GM23248 (cell line): ENCODE measurements at places on chromosomes 16 and 17.

GRCh38 chr16:26128296-26128695, 436.5 kb downstream of the HS3ST4 start:
- H3K27ac ChIP-seq: no peak overlapping the region
- H3K4me3 ChIP-seq: no peak overlapping the region
- no peaks in the 10 kb centered on the region for H3K4me1 ChIP-seq
- DNase-seq: no peak
- H3K27me3 ChIP-seq: no peaks in the 10 kb centered on the region
- no peaks in the 10 kb centered on the region for H3K36me3 ChIP-seq

DNA sequence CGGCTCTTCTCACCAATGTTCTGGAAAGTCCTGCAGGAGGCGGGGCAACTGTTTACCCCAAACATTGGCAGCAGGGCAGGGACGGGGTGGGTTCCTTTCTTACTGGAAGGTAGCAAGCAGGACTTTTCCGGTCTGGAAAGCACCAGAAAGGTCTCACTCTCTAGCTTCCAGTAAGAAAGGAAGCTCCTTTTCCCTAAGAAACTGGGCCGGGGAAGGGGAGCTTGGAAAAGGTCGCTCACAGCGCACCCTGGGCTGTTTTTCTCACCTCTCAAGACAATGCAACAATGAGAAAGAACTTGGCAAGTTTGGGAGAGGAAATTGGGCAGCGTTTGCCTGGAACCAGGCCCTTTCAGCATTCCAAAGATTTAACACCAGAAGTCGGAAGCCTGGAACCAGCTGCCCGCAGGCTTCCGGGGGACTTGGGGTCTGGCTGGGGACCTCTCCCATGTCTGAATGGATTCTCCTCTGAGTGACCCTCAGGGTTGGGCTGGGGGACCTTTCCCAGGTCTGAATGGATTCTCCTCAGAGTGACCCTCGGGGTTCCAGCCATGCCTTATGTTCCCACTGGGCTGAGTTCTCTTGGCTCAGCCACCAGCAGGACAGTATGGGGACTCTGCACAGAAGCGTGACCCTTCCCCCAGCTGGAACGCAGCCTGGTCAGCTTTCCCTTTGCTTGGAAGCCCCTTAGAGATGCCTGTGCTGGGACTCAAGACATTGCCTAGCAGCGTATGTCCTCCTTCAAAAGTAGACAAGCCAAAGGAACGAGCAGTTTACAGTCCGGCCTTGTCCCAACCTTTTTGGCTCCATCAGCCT, 166.5 kb upstream of the PLCG2 start:
- no peak overlapping the region for H3K4me3 ChIP-seq
- H3K27me3 ChIP-seq: no peaks in the 10 kb centered on the region

DNA sequence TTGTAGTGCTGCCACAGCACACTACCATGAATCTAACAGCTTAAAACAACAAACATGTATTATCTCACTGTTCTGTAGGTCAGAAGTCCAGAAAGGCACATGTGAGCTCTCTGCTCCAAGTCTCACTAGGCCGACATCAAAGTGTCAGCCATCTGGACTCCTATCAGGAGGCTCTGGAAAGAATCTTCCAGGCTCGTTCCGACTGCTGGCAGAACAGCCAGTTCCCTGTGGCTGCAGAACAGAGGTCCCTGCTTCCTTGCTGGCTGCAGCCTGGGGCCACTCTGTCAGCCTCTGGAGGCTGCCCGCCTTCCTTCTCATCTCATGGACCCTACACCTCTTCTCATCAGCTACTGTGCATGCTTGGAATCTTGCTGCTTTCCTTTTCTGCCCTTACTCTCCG, 168.9 kb downstream of the CBLN1 start:
- DNase-seq: no peak
- H3K27me3 ChIP-seq: no peaks in the 10 kb centered on the region
- H3K36me3 ChIP-seq: no peaks in the 10 kb centered on the region
- no peak overlapping the region for H3K27ac ChIP-seq
- no peak overlapping the region for H3K4me3 ChIP-seq

DNA sequence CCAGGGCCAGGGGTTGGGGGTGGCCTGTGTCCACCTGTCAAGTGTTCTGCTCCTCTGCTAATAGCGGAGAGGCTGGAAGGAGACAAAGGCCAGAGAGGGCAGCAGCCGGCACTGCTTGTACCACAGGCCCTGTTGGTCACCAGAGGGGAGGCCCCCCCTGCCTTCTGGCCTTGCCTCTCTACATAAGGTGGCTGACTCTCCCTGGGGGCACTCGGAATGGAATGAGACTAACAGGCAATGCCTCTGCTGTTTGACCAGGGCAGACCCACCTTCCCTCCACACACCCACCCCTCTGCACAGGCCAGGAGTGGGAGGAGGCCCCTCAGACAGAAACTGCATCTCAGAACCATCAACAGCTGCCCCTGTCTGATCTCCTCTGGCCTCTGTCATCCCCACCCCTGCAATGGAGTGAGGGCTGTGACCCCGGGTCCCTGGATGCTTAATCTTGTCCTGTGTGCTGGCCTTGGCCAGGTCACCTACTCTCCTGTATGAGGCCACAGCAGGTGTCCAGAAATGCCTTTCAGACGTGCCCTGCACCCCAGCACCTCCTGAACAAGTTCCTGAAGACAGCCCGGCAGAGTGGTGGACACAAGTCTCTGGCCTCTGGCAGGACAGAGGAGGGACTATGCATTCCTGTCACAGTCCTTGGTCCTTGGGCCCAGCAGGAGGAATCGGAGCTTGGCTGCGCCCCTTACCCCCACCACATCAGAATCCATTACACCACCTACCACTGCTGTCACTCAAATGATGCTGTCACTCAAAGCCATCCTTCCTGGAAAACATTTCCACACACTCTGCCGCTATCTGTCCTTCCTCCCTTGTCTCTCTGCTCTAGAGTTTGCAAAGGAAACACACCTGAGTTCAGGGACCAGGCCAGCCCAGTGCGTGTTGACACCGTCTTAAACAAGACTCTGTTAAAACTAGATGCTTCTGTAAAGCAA, 107.5 kb upstream of the ZNF750 start:
- H3K36me3 ChIP-seq: peaks cover 18% of the 10 kb centered on the region
- DNase-seq: no peak
- no peaks in the 10 kb centered on the region for H3K4me1 ChIP-seq

DNA sequence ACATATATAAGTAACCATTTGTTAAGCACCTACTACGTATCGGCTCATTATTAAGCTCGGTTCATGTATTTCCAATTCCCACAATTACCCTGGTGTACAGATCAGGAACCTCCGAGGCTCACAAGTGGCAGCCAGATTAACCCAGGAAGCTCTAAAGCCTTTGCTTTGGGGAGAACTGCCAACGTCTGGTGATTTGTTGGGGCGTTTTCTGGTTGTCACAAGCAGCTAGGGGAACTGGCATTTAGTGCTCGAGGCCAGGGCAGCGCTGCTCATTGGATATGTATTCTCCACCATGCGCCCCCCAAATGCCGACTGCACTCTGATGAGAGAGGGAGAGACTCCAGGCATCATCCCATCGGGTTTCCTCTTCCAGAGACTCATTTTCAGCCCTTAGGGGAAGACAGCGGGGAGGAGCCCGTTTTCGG, 541 bp downstream of the ZNF18 start:
- peak overlapping the region; percentile 97 for H3K4me3 ChIP-seq
- 0 out of 2 replicates have a peak, but pooled peaks cover 3% of the 10 kb centered on the region for H3K36me3 ChIP-seq
- peak; percentile 72 for DNase-seq
- peak overlapping the region; percentile 89 for H3K27ac ChIP-seq
- H3K27me3 ChIP-seq: no peaks in the 10 kb centered on the region

GRCh38 chr17:33598797-33599196, 305.7 kb upstream of the ASIC2 start:
- H3K36me3 ChIP-seq: no peaks in the 10 kb centered on the region
- no peaks in the 10 kb centered on the region for H3K4me1 ChIP-seq
- DNase-seq: no peak

DNA sequence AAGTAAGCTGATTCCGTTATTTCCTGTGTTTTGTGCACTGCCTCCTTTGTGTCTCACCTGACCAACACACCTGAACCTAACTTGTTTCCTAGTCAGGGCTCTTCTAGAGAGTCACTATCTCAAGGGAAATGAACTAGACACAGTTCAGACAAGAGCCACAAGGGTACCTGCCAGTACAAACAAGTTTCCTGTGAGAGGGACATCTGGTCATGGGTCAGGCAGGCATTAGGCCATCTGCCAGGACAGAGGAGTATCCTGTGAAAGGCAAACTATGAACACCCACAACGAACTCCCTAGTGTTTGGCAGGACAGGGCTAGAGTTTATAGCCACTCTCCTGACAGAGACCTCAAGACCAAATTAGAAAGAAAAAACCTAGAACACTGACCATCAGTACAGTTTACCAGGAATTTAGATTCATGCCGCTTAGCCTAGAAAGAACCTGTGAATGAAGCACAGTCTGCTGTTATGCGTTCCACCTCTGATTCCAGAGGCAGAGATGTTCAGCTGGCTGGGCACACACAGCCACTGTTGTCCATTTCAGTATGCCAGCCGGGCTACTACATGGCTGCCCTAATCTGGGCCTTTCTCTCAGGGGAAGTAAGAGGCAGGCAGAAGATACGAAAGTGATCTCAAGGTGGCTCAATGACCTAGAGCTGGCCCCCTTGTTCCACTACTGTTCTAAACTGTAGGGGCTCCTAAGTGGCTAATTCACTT, 20.7 kb upstream of the GLG1 start:
- peaks cover 71% of the 10 kb centered on the region; the same call in 1 of the 2 replicates for H3K36me3 ChIP-seq
- no peak overlapping the region for H3K4me3 ChIP-seq
- peaks cover 13% of the 10 kb centered on the region for H3K4me1 ChIP-seq
- H3K27ac ChIP-seq: peak overlapping the region; percentile 43

GRCh38 chr16:65101009-65101408, 20.9 kb downstream of the CDH11 start:
- no peak overlapping the region for H3K27ac ChIP-seq
- H3K27me3 ChIP-seq: no peaks in the 10 kb centered on the region
- peaks cover 19% of the 10 kb centered on the region for H3K4me1 ChIP-seq
- DNase-seq: no peak
- H3K36me3 ChIP-seq: peaks cover 21% of the 10 kb centered on the region

GRCh38 chr17:59666235-59666634, 41.0 kb downstream of the PTRH2 start:
- no peak overlapping the region for H3K4me3 ChIP-seq
- DNase-seq: peak; percentile 30
- no peaks in the 10 kb centered on the region for H3K27me3 ChIP-seq
- H3K36me3 ChIP-seq: peaks cover 78% of the 10 kb centered on the region

DNA sequence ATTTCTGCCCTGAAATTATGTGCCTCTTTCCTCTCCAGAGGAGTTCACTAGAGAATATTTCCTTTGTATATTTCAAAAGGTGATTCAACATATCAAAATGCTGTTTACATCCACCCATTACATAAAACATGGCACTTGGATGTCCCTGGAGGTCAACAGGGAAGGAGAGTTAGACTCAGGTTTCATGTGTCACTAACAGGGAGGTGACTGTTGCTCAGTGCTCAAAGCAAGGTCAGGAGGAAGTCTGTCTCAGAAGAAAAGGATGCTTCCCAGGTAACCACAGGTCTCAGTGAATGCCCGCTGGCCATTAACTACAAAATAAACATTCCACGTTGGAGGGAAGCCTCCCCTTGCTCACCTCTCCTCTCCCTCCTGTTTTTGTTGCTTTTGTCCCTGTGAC, 198.6 kb downstream of the AXIN2 start:
- H3K36me3 ChIP-seq: no peaks in the 10 kb centered on the region
- H3K4me1 ChIP-seq: peaks cover 14% of the 10 kb centered on the region
- DNase-seq: peak; percentile 12
- no peak overlapping the region for H3K27ac ChIP-seq
- H3K27me3 ChIP-seq: no peaks in the 10 kb centered on the region

DNA sequence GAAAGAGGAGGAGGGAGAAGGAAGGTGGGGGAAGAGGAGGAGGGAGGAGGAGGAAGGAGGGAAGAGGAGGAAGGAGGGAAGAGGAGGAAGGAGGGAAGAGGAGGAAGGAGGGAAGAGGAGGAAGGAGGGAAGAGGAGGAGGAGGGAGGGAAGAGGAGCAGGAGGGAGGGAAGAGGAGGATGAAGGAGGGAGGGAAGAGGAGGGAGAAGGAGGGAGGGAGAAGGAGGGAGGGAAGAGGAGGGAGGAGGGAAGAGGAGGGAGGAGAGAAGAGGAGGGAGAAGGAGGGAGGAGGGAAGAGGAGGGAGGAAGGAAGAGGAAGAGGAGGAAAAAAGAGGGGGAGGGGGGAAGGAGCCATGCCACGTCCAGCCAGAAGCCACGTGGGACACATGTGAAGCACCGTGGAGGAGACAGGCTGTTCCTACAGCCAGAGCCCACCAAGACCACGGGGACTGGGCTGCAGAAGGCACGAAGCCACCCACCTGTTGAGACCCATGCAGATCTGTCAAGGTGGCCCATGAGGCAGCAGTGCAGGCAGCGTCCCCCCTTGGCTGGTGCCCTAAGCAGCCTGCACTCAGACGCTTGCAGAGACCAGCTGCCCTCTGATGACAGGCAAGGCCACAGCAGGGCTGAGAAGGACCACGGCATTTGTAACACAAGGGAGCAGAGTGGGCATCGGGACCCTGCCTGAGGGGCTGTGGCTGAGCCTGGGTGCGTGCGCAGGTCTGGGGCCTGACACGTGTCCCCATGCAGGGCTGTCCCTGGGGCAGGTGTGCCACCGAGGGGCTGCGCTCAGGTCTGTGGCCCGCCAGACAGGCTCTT, 10.3 kb downstream of the NDUFAF8 start:
- no peak overlapping the region for H3K4me3 ChIP-seq
- no peaks in the 10 kb centered on the region for H3K36me3 ChIP-seq
- H3K27me3 ChIP-seq: no peaks in the 10 kb centered on the region
- DNase-seq: no peak
- no peaks in the 10 kb centered on the region for H3K4me1 ChIP-seq

- peaks cover 14% of the 10 kb centered on the region for H3K4me1 ChIP-seq
- no peak overlapping the region for H3K4me3 ChIP-seq
- H3K36me3 ChIP-seq: no peaks in the 10 kb centered on the region
- H3K27me3 ChIP-seq: no peaks in the 10 kb centered on the region
- no peak for DNase-seq
Observed at GRCh38 chr17:71917715-71918114, 203.1 kb upstream of the SOX9 start.

DNA sequence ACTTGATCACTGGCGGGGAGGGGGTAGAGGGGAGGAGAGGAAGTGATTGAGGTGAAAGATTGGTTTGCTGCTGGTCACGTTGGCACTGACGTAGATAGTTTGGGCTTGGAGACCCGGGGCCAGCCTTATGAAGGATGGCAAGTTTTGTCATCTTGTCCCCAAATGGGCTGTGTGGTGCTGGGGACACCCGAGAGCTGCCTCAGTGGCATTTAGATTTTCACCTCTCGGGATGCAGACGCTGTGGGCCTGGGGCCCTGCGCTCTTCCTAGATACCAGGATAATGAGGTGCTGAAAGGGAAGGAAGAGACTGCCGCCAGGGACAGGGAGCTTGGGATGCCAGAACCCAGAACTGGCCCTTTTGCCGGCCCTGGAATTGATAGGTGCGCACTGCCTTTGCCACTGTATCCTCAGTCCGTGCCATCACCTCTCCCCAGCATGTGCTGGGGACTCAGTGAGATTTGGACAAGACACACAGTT, 1.4 kb upstream of the SOCS3 start:
- H3K36me3 ChIP-seq: peaks cover 6% of the 10 kb centered on the region; the same call in 1 of the 2 replicates
- no peaks in the 10 kb centered on the region for H3K27me3 ChIP-seq
- H3K27ac ChIP-seq: no peak overlapping the region
- no peak overlapping the region for H3K4me3 ChIP-seq
- DNase-seq: no peak

- H3K27ac ChIP-seq: no peak overlapping the region
- no peak for DNase-seq
- H3K4me1 ChIP-seq: no peaks in the 10 kb centered on the region
- H3K4me3 ChIP-seq: no peak overlapping the region
- H3K27me3 ChIP-seq: no peaks in the 10 kb centered on the region
Observed at GRCh38 chr16:15725641-15726240, 75.7 kb downstream of the NDE1 start.
